ENCODE measurements at places on chromosomes 1 and 21.
A peak's percentile ranks its signal among the peaks of the same experiment; 100 is the strongest.

- DNase-seq = no peak
Observed at GRCh38 chr1:232178191-232178590, 451.7 kb downstream of the SIPA1L2 start.

- no peak for DNase-seq
Observed at GRCh38 chr1:157403608-157404007, 148.7 kb downstream of the FCRL5 start.

- no peak for DNase-seq
Observed at GRCh38 chr21:44551340-44551961, at the start of gene KRTAP10-2. Gene KRTAP10-2, minus strand, starts transcription at chr21:44551505. Its CDS starts 47 bp downstream, at chr21:44551458.

GRCh38 chr1:116420417-116421200 is 47.6 kb downstream of the ATP1A1 start:
- no peak for DNase-seq

DNA sequence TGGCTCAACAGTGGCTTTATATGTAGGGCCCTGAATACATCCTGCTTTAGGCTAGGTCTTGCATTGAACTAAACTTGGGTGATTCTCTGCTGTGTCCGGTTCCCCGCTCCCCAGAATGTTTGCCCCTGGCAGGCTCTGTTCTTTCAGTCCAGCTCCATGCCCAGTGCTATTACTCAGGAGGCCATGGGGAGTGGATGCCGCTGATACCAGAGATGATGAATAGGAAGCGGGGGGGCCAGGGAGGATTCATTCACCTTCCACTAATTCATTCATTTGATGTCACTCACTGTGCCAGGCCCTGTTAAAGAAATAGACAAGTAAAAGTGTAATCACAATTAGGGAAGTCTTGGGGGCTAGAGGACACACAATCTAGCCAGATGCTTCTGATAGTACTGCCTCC is 83.8 kb downstream of the TMEM53 start:
- DNase-seq = no peak

DNA sequence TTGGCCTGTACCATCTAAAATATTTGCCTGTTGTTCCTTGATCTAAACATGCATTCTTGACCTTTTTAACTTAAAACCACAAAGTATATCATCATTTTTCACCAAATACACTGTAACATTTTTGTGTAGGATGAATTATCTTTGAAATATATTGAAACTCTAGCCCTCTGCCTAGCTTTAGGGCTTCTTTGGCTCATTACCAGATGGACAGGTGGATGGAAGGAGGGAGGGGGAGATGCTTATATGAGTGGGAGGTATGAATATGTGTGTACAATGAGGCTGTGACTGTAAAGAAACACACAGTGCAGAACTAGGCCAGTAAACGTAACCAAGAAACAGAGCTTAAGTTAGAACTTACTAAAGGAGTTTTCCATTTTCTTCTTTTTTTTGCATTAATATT is 118.5 kb downstream of the ESRRG start:
- DNase-seq = no peak

GRCh38 chr1:174040387-174040786 is 18.2 kb upstream of the RC3H1 start:
- peak; percentile 44 for DNase-seq

GRCh38 chr1:41777695-41778094 is 141.0 kb downstream of the HIVEP3 start:
- no peak for DNase-seq

DNA sequence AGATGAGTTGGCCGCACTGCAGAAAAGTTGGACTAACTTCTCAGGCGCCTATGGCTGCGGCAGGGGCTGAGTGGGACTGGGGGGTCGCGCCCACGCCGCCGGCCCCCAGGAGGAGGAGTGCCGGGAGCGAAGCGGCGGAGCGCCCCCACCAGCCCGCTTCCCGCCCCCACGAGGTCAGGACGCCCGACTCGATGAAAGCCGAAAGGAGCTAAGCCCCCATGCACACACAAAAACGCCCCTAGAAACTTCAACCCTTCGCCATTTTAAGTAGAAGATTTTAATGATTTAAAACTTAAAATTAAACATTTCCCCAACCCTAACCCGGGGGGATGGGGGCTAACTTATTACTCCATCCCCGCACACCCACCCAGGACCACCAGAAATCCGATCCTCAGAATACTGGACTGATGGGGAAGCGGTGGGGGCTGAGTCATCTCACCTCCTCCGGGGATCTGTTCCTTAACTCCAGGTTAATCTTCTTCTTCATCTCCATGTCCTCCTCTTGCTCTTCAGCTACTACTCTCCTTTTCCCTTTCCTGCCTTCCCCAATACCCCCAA is 539 bp downstream of the ANP32E start:
- DNase-seq = no peak

GRCh38 chr1:79903321-79903720 is 896.8 kb upstream of the ADGRL4 start:
- DNase-seq = no peak

DNA sequence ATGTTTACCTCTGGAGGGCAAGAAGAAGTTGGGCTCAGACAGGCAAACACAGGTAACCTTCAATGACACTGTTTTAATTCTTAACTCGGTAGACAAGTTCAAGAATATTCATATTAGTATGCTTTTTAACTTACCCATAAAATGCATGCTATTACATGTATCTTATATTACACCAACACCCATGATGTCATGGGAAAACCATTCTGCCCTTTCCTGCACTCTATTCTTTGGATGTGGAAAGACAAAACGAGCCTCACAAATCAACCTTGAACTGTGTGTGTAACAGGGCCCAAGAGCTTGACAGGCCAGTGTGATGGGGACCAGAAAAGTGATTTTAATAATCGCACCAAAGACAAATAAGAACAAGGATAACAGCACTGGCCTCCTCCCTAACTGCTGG is 22.6 kb upstream of the RAP1GAP start:
- no peak for DNase-seq

GRCh38 chr1:10980094-10980577 is 32.3 kb upstream of the TARDBP start:
- peak; percentile 71 for DNase-seq

DNA sequence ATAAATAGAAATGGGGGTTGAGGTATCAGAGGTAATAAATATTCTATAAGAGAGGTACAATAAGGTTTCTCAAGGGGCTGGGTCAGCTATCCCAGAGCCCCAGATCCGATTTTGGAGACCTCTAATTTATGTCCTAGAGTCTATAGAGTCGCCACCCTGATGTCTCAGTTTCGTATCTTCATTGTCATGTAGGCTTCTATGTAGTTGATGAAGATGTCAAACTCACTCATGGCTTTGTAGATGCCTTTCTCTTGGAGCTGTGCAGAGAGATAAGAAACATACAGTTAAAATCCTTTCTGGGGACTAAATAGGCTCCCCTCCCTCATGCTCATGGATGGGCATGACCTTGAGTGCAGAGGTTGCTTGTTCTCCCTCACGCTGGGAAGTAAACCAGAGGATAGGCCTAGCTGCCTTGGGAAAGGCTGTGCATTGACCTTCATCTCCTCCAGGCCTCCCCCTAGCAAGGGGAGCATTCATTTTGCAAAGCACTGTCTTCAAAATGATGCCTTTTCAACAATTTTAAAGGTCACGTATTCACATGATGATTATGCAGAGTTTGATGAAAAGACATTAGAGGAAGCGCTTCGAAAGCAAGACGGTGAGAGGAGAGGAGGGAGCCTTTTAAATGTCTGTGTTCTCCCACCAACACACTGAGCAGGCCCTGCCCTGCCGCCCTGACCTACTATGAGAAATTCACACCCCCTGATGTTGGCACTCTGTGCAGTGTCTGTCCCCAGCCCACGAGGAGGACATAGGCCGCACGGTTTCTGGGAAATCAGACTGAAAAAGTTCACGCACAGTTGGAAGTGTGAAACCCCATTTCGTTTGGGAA is 1.9 kb upstream of the IL19 start:
- DNase-seq = no peak

- no peak for DNase-seq
Observed at GRCh38 chr21:41965461-41966013, 11.7 kb upstream of the C2CD2 start.

DNA sequence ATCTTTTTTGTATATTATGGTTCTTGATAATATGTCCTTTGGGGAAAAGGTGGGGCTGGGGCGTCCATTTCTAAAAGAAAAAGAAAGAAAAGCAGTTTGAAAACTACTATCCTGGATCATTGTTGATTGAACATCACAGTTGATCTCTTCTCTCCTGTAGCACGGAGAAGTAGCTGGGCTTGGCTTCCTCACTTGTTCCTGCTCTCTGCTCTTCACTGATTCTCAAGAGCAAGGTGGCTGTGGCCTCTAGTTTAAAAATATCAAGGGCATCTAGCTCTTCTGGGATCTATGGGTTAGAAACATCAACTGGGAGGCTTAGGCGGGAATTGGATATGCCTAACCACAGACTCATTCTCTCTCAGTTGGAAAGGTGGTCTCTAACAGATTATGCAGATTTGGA is 38.1 kb upstream of the EPHA8 start:
- DNase-seq = no peak

GRCh38 chr1:43890815-43891214 is 42.8 kb upstream of the ARTN start:
- DNase-seq = no peak

DNA sequence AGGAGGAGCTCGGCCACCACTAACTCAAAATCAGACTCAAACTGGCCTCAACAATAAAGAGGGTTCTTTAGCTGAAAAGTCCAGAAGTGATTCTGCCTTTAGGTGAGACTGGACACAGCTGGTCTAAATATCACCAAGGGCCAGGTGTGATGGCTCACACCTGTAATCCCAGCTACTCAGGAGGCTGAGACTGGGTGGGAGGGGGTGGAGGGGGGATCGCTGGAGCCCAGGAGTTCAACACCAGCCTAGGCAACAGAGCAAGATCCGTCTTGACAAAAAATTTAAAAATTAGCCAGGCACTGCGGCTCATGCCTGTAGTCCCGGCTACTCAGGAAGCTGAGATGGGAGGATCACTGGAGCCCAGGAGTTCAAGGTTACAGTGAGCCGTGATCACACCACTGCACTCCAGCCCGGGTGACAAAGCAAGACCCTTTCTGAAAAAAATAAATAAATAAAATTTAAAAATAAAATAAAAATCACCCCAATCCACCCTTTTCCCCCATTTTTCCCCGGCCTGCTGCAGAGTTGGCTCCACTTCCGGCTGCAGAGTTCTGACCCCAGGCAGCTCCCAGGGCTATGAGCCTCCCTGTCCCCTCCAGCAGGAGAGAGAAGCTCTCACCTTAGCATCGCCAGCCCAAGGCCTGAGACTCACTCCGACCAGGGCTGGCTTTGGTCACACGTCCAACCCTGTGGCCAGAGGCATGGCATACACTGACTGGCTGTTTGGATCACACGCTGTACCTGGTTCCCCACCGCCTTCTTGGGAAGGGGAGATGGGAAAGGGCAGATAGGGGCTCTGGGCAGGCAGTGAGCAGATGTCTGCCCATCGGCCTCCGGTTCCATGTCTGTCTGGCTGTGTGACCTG is 87.3 kb upstream of the IFFO2 start:
- no peak for DNase-seq

GRCh38 chr1:224805889-224806288 is 123.6 kb upstream of the DNAH14 start:
- DNase-seq = no peak

DNA sequence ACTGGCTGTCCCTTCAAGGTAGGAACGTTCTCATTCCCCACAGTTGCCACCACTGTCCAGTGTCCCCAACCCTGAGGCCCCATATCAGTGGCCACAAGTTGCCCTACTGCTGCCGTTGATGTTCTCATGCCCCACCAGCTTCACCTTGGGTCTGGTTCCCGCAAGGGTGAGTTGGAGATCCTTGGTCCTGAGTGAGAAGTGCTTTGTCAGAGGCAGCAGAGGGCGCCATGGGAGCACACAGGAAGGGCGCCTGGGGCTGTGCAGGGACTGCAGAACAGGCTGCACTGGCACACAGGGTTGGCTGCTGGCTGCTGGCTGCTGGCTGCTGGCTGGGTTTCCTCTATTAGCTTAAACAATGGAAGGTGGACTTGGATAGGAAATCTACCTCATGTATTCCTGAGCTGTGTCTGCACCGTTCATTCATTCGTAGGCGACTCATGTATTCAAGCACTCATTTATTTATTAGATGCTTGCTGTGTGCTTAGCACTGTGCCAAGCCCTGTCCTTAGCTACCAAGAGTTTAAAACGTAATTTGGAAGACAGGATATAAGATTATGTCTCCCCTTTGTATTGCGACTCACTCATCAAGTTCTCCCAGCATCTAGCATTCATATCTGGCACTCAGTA is 2.1 kb upstream of the S100A9 start:
- peak; percentile 1 for DNase-seq

GRCh38 chr1:245463392-245464165 is 308.8 kb downstream of the KIF26B start:
- no peak for DNase-seq

- no peak for DNase-seq
Observed at GRCh38 chr1:183040547-183040971, 17.3 kb downstream of the LAMC1 start.

DNA sequence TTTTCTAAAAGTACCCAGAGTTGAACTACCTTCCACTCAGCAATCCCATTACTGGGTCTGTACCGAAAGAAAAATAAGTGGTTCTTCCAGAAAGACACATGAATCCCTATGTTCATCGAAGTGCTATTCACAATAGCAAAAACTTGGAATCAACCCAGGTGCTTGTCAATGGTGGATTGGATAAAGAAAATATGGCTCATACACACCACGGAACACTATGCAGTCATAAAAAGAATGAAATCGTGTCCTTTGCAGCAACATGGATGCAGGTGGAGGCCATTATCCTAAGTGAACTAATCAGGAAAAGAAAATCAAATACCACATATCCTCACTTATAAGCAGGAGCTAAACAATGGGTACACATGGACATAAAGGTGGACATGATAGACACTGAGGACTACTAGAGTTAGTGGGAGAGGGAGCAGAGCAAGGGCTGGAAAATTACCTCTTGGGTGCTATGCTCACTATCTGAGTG is 32.9 kb upstream of the JUN start:
- DNase-seq = no peak

DNA sequence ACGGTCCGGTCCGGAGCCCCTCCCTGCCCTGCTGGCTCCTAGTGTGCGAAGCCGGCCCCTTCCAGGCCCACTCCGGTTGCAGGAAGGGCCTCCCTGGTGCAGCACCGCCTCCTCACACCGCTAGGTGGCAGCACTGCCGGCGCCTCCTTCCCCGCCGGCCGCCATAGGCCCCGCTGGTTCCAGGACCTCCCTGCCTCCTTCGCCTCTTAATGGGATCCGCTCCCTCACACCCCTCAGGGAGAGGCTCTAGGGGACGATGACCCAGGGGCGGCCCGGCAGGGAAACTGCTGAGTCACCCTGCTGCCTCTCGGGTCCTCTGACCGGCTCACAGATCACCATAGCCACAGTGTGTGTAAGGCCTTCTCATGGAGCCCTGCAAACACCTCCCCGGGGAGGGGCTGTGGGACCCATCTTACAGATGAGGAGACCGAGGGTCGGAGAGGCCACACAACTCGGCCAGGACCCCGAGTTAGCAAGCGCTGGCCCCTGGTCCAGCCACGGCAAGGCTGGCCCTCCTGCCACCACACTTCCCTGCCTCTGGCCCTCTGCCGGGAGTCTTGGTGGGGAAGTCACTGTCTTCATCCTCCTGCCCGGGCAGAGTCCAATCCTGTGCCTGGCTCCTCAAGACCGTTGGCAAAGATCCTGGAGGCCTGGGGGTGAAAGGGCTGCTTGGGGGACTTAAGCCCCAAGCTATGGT is 1.6 kb upstream of the AJAP1 start:
- no peak for DNase-seq

- no peak for DNase-seq
Observed at GRCh38 chr1:90133133-90133532, 138.2 kb downstream of the ZNF326 start.

- no peak for DNase-seq
Observed at GRCh38 chr1:58773406-58773840, 10.4 kb downstream of the JUN start.
